Kidney glomerular epithelial cell (primary cell): ENCODE measurements at places on chromosomes 3 and 15.

DNA sequence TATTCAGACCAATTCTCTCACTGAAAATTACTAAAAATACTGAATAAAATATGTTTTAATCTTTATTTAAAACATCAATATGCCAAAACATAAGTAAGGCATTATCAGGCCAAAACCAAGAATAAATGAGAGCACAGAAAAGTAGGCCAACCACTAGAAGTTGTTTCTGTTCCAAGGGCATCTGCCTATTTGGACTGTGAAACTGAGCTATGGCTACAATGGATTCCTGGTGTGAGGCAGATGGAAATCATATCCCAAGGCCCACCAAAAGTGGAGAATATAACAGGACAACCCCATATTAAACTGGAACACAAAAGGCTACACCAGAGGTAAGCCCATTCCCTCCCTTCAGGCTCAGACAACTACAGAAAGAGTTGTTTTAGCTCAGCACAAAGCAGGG, 302.8 kb upstream of the IL12A start:
- no peak for DNase-seq

DNA sequence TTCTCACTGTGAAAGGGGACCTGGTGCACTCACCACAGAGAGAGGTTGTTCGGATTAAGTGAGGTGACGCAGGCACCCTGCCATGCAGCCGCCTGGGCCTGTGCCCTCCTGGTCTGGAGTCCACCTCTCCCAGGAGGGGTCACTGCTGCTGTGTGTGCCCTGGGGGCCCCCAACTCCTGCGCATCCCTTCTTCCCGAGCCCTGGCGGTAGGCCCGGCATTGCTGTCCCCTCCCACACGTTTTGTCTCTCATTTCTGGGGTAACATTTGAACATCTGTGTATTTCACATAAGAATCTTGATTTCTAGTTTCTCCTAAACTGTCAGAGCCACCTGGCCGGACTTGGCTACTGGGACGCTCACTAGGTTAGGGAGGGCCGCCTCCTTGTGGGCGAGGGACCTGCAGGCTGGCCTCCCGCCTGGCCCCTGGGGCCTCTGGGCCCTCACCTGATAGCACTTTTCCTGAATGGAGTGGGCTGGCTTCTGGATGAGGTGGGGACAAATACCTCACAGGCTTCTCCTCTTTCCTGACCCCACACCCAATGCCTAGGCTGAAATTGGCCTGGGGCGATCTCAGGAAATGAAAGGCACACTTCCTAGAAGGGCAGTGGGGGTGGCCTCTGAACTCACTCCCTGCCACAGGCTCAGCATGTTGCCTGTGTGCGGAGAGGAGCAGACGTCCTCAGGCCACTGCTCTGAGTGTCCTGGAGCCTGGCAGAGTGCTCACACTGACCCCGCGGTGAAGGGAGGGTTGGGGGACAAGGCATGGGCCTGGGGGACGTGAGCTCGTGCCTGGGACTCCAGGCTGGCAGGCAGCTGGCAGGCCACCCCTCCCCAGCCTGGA, 104.2 kb upstream of the PRR23E start:
- no peak for DNase-seq

DNA sequence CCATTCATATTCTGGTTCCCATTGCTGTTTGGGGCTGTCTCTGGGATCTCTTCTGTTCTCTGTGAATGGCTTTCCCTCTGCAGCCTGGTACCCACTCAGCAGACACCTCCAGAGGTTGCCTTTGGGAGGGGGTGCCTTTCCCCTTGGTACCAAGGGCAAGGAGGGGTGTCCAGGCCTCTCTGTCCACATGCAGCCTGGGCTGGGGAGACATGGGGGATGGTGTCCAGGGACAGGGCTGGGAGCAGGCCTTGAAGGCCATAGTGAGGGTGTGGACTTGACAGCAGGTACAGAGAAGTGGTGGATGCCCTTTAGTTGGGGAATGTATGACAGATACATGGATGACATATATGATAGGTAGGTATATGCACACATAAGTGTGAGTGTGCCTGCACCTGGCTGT, 83.7 kb downstream of the PLXNA1 start:
- DNase-seq = no peak

DNA sequence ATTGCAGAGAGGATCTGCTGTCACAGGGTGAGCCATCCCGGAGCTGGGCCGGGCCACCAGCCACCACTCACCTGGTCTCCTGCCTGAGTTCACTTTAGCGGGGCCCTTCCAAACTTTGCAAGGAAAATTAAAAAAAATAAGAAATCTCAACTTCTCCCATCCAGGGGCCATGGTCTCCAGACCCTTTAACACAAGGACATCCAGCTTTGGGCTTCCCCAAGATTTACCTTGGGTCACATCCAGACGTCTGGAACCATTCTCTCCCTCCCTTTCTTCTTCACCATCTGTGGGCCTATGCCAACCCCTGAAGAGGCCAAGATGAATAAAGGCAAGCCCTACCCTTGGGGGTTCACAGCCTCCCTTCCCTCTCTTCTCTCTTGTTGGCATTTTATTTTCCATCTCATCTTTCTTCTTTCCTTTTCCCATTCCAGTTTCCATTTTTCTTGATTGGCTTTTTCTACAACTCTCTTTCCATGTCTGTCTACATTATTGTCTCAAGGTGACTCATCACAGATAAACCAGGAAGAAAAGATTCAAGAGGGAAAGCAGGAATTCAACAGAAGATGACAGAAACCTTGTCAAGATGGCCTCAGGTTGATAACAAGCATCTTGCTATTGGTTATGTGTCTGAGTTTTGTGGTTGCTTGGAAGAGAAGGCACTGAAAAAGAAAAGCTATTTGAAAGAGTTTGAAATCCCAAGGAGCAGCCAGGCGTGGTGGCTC, 49.5 kb downstream of the ITGA11 start:
- DNase-seq = no peak

DNA sequence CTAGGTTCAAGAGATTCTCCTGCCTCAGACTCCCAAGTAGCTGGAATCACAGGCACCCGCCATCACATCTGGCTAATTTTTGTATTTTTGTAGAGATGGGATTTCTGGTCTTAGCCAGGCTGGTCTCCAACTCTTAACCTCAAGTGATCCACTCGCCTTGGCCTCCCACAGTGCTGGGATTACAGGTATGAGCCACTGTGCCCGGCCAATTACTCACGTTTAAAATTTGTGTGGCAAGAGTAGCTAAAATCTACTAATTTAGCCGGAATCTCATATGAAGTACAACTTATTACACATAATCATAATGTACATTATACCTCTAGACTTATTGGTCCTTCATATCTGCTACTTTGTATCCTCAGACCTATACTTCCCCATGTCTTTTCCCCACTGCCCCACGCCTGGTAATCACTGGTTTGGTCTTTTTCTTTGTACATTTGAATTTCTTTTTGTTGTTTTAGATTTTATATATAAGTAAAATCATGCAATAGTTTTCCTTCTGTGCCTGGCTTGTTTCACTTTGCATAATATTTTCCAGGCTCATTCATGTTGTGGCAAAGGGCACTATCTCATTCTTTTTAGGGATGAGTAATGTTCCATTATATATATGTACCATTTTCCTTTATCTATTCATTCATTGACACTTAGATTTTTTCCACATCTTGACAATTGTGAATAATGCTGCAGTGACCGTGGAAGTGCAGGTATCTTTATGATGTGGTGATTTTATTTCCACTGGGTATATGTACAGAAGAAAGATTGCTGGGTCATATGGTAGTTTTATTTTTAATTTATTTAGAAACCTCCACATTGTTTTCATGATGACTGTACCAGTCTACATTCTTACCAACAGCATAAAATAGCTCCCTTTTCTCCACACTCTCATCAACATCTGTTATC, 605.0 kb upstream of the CBLB start:
- no peak for DNase-seq

DNA sequence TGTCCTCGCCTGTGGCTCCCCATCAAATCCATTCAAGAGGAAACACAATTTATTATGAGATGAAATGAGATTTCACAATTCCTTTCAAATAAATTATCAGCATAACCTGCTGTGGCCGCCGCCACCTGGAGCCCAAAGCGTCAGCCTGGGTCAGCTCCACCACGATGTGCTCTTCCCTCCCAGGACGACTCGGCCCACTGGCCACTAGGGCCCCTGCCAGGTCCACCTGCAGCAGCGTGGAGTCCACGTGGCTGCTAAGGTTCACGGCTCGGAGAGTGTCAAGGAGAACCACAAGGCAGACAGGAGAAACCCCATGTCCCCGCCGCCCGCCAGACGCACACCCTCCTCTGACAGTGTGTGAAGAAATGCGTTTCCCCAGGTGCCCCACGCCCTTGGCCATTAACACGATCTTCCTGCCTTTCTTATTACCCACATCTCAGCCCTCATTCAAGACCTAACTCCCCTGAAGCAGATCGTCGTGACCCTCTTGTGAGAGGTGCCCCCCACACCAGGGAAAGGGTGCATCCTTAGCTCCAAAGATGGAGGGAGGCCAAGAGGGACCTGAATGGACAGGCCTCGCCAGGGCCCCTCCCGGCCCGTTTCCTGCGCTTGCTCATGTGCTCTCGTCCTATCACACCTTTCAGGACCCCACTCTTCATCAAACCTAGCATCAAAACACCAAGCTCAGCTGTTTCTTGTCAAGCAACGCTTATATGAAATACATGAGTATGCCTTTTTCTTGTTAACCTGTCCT, 80.6 kb downstream of the OCA2 start:
- no peak for DNase-seq

- no peak for DNase-seq
These were observed 189.2 kb downstream of the LPP start for GRCh38 chr3:188342991-188343732.

- DNase-seq = no peak
These were observed 57.5 kb upstream of the GSK3B start for GRCh38 chr3:120151791-120152190.

DNA sequence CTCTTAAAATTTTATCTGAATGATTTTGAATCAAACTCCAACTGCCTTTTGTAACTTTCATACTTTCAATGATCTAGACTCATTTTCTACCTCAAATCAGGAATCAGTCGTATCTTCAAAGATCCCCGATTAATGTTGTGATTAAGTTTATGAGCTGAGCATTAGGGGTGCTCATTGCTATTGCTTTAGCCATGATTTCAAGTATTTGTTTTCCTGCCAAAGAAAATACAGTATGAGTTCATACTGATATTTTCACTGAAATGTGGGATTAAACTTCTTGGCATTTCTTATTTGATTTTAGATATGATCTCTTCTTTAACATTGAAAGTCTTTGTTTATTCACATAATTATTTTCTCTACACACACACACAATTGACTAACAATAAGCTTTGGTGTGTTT, 785.6 kb downstream of the NTRK3 start:
- DNase-seq = no peak

GRCh38 chr15:62066663-62067447, at the start of gene C2CD4A:
Gene C2CD4A, plus strand, starts transcription at chr15:62066977. Its CDS starts 637 bp downstream, at chr15:62067614.
- DNase-seq = peak; percentile 51

- DNase-seq = peak; percentile 96
These were observed 691.7 kb upstream of the CBLB start for GRCh38 chr3:106560451-106560966.
